NCI-H187 (cell line): ENCODE measurements at places on chromosomes 7 and 10.

GRCh38 chr7:99129001-99129400 lies 14.9 kb downstream of the SMURF1 start:
- no peak for DNase-seq

- DNase-seq = no peak
Observed at GRCh38 chr7:91137788-91138368, 126.4 kb upstream of the FZD1 start.

GRCh38 chr7:100266576-100267354 lies 40.7 kb upstream of the SPDYE3 start:
- no peak for DNase-seq

DNA sequence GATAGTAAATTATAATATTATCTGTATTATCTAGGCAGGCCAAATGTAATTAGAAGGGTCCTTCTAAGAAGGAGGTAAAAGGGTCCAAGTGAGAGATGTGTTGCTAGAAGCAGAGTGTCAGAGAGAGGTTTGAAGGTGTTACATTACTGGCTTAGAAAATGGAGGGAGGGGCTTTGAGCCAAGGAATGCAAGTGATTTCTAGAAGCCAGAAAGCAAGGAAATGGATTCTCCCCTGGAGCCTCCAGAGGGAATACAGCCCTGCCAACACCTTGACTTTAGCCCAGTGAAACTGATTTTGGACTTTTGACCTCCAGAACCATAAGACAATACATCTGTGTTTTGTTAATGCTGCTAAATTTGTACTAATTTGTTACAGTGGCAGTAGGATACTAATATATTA lies 97.9 kb upstream of the IL6 start:
- no peak for DNase-seq

- DNase-seq = no peak
Observed at GRCh38 chr7:152013974-152014373, 11.5 kb upstream of the GALNT11 start.

GRCh38 chr10:74026428-74027015 lies 28.6 kb downstream of the VCL start:
- DNase-seq = no peak

GRCh38 chr7:155858521-155859061 lies 46.3 kb upstream of the SHH start:
- no peak for DNase-seq

GRCh38 chr10:127415901-127416581 lies 133.1 kb upstream of the NPS start:
- DNase-seq = no peak

GRCh38 chr7:94449151-94449725 lies 54.5 kb downstream of the COL1A2 start:
- no peak for DNase-seq

DNA sequence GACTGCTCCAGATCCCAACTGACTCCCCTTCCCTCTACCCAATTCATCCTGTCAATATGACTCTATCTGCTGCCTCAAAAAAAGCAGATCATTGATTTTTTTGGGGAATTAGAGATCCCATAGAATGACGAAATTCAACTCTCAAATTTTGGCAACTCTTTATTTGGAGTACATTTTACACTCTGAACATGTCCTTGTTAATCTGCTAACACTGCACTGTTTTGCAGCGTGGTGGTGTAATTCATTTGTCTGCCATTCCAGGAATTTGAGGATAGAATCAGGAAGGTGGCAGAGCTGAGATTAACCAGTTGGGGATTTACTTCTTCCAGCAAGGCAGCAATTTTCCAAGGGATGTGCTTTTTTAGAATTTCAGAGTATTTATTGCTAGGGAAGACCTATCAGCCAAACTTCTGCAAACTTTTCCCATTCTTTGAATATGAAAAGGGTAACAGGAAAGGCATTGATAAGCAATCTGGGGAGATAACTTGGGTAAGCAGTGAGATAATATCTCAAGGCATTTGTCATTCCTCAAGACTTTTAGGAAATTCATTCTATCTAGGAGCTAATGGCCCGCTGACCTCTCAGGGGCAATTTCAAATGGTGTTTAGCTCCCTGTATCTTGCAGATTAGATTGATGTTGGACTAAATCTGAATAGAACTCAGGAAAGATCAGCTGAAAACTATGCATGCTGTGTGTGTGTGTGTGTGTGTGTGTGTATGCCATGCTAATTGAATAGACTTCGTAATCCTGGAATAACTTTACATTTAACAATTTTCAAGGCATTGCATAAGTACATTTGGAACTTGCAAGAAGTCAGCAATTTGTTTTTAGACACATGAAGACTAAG lies 9.7 kb downstream of the BAMBI start:
- DNase-seq = no peak

DNA sequence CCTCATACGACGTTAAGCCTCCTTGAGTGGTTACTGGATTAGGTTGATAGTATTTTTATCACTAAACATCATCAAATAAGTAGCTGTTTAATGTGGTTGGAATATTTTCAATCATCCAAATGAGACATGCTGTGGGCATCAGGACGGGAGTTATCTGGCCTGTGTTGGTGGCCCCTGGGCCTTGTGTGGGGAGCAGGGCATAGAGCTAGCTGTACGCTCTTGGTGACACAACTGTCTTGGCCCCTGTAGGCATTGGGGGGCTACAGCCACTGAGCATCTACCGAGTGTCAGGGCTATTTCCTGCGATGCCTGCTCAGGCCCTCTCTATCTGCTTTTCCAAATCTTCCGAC lies 28.3 kb downstream of the BAG3 start:
- DNase-seq = no peak

- DNase-seq = no peak
Observed at GRCh38 chr7:71290452-71290851, 158.5 kb downstream of the GALNT17 start.
